ENCODE measurements at places on chromosomes 6 and 20. TPM values are rescaled to one million over a fixed set of nuclear protein-coding genes. Genes with fewer than 3 reads are reported as not detected.

Gene TMEM14C
- total RNA-seq: 97.5 TPM

Gene CDH4
- 0.46 TPM for total RNA-seq

GRCh38 chr20:17874271-17875105, 94.1 kb downstream of the SNX5 start:
- H3K36me3 ChIP-seq: no peaks in the 10 kb centered on the region
- H3K27me3 ChIP-seq: no peaks in the 10 kb centered on the region
- H3K27ac ChIP-seq: peak overlapping the region; percentile 65
- no peak for DNase-seq
- H3K4me3 ChIP-seq: no peak overlapping the region

DNA sequence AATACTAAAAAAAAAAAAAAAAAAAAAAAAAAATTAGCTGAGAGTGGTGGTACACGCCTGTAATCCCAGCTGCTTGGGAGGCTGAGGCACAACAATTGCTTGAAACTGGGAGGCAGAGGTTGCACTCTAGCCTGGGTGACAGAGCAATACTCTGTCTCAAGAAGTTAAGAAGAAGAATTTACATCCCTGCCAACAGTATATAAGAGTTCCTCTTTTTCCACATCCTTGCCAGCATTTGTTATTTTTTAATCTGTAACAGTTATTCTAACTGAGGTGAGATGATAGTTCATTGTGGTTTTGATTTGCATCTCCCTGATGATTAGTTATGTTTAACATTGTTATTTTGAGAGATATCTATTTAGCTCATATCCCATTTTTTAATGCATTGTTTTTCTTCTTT, 20.3 kb upstream of the DYNLRB1 start:
- H3K4me1 ChIP-seq: no peaks in the 10 kb centered on the region
- no peak overlapping the region for H3K4me3 ChIP-seq
- no peaks in the 10 kb centered on the region for H3K27me3 ChIP-seq
- no peak overlapping the region for H3K27ac ChIP-seq

- H3K27ac ChIP-seq: no peak overlapping the region
- no peaks in the 10 kb centered on the region for H3K36me3 ChIP-seq
- H3K4me3 ChIP-seq: no peak overlapping the region
- no peaks in the 10 kb centered on the region for H3K27me3 ChIP-seq
- DNase-seq: no peak
These were observed 5.7 kb downstream of the VSX1 start for GRCh38 chr20:25076201-25076600.

- H3K4me1 ChIP-seq: peaks cover 21% of the 10 kb centered on the region
- H3K27me3 ChIP-seq: no peaks in the 10 kb centered on the region
- peak overlapping the region; percentile 30 for H3K4me3 ChIP-seq
These were observed 17.5 kb downstream of the PTK7 start for GRCh38 chr6:43093436-43094289.

GRCh38 chr6:31081872-31082271, 30.5 kb downstream of the C6orf15 start:
- peaks cover 3% of the 10 kb centered on the region for H3K4me1 ChIP-seq
- H3K4me3 ChIP-seq: no peak overlapping the region
- no peaks in the 10 kb centered on the region for H3K27me3 ChIP-seq
- DNase-seq: no peak
- no peaks in the 10 kb centered on the region for H3K36me3 ChIP-seq

DNA sequence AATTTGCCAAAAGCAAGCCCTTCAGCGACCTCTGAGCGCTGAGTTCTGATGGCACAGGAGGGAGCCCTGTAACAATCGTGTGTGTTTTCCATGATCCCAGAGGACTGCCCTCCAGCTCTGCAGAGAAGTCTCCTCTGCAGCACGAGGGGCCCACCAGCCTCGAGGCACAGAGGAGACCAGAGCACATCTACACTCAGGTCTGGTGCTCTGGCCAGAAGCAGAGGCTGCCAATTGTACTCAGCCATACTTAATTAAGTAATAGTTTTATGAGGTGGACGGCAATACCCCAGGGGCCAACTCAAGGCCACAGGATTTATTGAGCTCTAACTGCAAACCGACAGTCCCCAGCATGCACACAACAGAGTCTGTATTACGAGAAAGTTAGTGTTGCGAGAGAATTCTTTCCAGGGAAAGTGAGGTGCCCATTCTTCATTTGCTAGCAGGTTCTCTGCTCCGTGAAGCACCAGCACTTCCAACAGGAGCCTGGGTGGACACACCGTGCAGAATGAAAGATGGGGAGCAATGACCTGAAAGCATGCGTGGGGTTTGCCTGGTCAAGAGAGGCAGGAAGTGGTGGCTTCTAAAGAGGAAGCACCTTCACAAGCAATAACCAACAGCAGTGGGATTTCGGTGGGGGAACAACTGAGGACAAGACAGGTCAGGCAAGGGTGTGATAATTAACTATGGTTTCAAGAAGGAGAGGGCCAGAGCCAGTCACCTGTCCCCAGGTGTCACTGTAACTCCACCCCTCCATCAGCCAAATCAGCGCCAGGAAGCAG, 92.8 kb upstream of the FOXC1 start:
- DNase-seq: no peak
- no peaks in the 10 kb centered on the region for H3K36me3 ChIP-seq
- H3K4me1 ChIP-seq: no peaks in the 10 kb centered on the region
- no peaks in the 10 kb centered on the region for H3K27me3 ChIP-seq
- no peak overlapping the region for H3K27ac ChIP-seq

Gene TAAR2
- total RNA-seq: not detected

DNA sequence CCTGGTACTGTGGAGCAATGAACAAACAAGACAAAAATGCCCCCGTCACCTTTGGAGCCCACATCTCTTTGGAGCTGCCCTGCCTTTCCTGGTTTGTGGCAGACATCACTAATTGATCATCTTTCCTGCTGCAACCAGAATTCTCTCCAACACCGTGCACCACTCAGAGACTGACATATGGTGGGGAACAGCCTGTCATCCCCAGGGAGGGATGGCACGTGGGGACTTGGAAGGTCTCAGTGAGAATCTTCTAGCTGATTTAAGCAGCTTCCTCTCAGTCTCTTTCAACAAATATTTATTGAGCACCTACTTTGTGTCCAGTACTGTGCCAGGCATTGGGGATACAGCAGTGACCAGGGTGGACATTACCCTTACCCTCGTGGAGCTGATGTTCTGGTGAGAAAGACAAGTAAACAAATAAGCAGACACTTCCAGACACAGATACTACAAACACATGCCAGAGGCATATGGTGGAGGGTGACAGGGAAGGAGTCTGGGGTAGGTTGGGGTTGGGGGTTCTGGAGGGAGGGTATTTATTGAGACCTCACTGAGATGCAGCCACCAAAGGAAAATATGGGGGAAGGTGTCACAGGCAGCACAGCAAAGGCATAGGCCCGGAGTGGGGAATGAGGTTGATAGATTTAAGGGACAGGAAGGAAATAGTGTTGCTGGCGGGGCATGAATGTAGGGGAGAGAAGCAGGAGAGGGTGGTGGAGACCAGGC, 82.3 kb downstream of the CEBPB start:
- no peak overlapping the region for H3K27ac ChIP-seq
- no peaks in the 10 kb centered on the region for H3K27me3 ChIP-seq
- no peaks in the 10 kb centered on the region for H3K4me1 ChIP-seq

DNA sequence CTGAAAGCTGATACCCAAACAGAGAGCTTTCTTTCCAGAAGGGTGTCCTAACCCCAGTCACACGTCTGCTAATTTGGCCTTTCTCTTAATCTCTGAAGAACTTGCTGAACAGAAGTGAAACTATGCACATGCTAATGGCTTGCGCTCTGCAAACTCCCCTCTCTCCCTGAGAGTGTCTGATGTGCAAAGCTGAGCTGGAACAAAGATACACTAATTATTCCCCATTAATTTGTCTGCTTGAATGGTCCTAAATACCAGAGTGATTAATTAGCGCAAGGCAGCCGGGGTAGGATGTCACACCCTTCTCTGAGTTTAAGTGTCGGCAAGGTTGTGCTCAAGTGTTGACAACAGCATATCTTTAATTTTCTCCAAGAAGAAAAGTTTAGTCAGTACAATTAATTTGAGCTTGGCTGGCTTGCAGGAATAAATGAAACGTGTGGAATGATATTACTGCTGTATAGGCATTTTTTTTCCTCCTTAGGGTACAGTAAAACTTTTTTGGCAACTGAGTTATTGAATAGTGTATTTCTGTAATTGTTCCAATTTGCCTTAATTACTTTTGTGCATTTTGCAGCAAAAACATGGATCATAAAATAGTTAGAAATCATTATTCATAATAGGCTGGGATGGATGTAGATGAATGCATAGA, 715.9 kb upstream of the POU3F2 start:
- DNase-seq: no peak
- no peaks in the 10 kb centered on the region for H3K27me3 ChIP-seq
- no peak overlapping the region for H3K4me3 ChIP-seq
- H3K4me1 ChIP-seq: no peaks in the 10 kb centered on the region

Gene DCDC2
- total RNA-seq: 12.4 TPM

DNA sequence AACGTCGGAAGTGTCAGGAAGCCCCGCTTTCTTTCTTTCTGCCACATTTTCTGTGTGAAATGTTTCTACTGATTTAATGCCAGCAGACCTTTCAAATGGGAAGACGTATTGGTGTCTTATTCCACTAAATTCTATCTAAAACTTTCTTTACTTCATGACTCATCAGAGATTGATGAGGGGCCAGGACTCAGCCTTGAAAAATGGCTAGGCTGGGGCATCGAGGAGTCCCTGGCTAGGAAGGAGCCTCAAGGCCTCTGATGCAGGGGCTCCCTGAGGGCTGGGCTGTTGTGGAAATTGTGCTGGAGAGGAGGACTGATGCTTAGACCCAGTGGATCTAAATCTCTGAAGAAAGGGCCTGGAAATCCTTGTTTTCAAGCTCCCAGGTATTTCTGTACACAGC, 192.8 kb upstream of the PDE10A start:
- no peak for DNase-seq
- no peak overlapping the region for H3K27ac ChIP-seq
- no peaks in the 10 kb centered on the region for H3K36me3 ChIP-seq

Gene RSPH4A
- total RNA-seq: 17.9 TPM

Gene PAK5
- not detected for total RNA-seq

GRCh38 chr20:48003021-48003420, 217.7 kb upstream of the SULF2 start:
- H3K27me3 ChIP-seq: no peaks in the 10 kb centered on the region
- no peaks in the 10 kb centered on the region for H3K4me1 ChIP-seq
- no peaks in the 10 kb centered on the region for H3K36me3 ChIP-seq
- H3K4me3 ChIP-seq: no peak overlapping the region
- no peak for DNase-seq
- H3K27ac ChIP-seq: no peak overlapping the region

DNA sequence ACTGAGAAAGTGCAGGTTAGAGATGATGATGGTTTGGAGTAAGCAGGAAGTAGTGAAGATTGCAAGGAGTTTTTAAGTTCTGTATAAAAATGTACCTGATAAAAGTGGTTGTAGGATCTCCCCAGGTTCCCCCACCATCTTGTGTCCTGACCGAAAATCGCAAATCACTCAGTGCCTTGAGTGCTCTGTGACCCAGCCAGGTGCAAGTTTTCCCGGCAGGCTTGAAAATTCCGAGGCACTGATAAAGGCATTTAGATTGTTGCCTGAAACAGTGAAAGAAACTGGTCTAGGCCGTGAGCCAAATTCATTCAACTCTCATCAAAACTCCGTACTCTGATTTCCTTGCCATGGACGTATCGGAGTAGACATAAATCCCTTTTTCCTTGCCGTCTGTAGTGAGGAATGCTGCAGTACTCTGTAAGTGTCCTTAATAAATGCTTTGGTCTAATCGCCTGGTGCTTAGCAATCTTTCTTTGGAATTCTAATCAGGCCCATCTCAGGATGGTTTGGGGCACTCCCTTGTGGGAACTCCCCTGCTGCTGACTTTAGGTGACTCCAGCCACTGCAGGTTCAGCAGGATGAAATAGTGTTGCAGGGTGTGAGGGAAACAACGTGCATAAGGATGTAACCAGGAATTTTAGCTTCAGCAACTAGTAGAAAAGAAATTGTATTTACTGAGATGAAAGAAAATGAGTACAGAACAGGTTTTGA, 1199.8 kb upstream of the MAP3K7 start:
- H3K4me1 ChIP-seq: no peaks in the 10 kb centered on the region
- no peaks in the 10 kb centered on the region for H3K36me3 ChIP-seq
- no peak overlapping the region for H3K27ac ChIP-seq
- no peak for DNase-seq
- no peaks in the 10 kb centered on the region for H3K27me3 ChIP-seq
- H3K4me3 ChIP-seq: no peak overlapping the region

DNA sequence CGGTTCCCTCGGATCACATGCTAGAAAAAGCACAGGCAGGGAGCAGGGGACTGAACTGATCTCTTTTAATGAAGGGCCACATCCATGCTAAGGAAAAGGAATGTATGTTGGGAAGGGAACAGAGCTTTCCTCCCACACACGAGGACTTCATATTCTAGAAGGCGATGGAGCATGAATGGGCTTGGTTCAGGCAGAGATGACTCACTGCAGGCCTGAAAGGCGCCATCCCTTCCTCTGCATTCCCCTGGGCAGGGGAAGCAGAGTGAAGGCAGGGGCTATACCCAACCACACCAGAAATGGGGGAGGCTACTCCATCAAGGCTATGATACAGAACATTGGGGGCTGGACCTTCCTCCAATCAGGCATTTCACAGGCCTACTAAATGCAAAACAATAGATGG, 30.6 kb downstream of the ELMO2 start:
- no peaks in the 10 kb centered on the region for H3K36me3 ChIP-seq
- H3K4me1 ChIP-seq: no peaks in the 10 kb centered on the region
- no peak overlapping the region for H3K4me3 ChIP-seq
- H3K27me3 ChIP-seq: no peaks in the 10 kb centered on the region
- DNase-seq: no peak

Gene EPHA7
- 2.0 TPM for total RNA-seq

DNA sequence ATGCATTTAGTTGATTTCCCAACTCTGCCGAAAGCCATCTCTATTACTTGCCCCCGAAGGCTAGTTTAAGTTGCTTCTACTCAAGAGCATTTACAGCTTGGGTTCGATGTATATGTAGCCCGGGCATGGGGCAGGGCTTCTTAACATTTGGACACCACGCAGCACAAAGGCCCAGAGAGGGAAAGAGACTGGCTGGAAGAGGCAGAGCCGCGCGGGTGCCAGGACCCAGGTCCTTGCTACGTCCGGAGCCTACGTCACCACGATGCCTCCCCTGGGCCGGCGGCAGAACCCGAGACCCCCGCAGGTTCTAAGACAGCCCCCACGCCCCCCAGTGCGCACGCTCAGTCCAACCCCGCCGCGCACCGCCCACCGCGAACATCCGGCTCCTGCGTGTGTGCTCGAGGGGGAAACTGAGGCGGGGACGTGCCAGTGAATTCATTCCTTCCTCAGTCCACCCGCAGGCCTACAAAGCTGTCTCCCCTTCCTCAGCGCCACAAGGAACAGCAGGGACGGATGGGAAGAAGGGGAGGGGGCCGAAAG, 367 bp upstream of the PCIF1 start:
- no peaks in the 10 kb centered on the region for H3K36me3 ChIP-seq
- H3K27me3 ChIP-seq: no peaks in the 10 kb centered on the region

Gene ARG1
- total RNA-seq: 0.30 TPM

DNA sequence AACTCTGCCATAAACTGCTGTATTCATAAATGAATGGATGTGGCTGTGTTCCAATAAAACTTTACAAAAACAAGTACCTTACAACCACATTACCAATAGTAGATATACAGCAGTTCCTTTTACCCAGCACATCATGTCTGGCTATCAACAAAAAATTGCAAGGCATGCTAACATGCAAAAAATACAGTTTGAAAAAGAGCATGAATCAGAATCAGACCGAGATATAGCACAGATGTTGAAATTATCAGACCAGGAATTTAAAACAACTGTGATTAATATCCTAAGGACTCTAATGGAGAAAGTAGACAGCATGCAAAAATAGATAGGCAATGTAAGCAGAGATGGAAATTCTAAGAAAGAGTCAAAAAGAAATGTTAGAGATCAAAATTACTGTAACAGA, 8.4 kb upstream of the NUS1 start:
- no peaks in the 10 kb centered on the region for H3K4me1 ChIP-seq
- no peaks in the 10 kb centered on the region for H3K27me3 ChIP-seq
